T-helper 2 cell (primary cell): ENCODE measurements at places on chromosomes 2 and 18.
A peak's percentile ranks its signal among the peaks of the same experiment; 100 is the strongest.

DNA sequence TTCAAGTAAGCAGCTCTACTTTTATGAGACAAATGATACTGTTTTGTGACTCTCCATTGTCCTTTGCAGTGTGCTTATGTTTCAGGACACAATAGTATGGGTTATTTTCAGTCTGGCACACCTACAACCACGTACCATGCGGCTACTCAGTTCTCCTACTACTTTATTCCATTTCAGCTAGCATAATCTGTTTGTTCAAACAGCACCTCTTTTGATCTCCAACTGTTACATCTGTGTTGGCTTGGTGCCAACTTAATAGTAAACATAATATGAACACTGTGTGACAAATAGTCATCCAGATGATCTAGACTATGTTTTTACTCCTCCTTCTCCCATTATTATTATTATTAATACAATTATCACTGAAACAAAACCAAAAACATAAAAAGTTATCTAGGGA, 40.5 kb downstream of the MYO3B start:
- no peak for DNase-seq

GRCh38 chr2:224894356-224894755, 147.9 kb downstream of the DOCK10 start:
- DNase-seq, result no peak

DNA sequence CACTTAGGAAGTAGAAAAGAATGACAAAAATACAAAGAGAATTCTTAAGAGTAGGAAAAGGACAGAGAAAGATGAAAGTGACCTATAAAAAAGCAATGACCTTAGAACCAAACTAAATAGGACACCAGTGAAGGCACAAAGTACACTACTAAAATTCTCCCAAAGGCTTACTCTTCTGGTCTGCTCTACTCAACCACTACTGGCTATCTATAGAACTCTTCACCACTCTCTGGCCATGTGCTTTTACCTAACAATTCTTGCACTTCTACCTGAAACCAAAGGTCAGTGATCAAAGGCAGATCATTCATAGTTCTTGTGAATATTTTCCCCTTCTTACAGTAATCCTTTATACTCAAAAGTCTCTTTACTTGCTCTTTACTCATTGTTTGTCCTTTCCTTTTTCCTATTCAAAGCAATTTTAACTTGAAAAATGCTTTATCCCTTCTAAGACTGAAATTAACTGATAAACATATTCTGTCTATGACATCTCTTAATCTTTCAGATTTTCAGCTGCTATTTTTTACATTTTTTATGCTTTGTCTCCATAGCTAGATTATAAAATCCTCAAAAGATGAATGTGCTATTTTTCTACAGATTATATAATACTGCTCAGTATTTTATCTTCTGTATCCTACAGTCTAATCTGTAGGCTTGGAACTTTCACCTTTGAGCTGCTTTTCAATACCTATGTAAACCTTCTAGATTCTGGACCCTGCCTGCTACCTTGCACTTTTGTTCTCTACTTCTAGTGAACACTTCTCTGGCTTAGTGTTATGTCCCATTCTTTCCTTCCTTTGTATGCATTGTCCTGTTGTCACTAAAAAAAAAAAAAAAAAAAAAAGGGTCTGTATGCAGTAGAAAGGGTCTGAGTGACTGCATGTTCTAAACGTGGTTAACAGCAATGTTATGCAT, 64.6 kb downstream of the NCKAP1 start:
- no peak for DNase-seq

DNA sequence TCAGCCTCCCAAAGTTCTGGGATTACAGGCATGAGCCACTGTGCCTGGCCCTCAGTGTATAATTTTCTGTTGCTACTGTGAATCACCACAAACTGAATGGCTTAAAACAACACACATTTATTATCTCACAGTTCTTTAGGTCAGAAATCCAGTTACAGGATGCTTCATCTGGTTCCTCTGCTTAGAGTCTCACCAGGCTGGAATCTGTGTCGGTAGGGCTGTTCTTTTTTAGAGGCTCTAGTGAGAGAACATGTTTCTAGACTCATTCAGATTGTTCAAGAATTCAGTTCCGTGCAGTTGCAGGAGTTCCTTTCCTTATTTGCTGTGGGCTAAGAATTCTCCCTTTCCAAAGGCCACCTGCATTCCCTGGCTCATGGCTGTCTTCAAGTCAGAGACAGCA, 22.2 kb downstream of the CCDC121 start:
- no peak for DNase-seq

DNA sequence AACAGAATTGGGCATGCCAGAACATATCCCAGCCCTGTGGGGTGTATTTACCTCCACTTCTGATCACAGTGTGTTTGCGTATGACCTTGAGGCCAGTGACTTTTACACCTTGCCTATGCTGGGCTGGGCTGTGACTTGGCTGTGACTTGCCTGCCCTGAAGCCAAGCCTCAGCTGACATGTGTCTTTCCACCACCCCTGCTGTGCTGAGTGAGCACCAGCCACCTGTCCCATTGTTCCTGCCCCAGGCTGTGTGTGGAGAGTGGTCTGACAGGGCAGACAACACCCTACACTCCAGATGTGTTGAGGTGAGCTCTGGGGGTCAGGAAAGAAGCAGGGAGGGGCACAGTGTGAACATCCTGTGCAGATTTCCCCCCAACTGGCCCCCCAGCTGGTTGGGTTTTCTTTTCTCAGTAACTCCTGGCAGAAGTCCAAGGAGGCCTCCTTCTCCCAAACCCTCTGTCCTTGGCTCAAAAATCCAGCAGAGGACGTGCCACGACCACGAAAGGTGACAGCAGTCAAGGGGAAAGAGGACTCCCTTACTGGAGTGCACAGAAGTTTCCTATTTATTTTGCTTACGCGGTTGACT, 5.1 kb upstream of the STEAP3 start:
- DNase-seq, result no peak

GRCh38 chr18:2826581-2826980, 20.2 kb upstream of the EMILIN2 start:
- DNase-seq, result no peak

- DNase-seq, result no peak
Measured at GRCh38 chr2:9206991-9207640, 504 bp downstream of the ASAP2 start.

DNA sequence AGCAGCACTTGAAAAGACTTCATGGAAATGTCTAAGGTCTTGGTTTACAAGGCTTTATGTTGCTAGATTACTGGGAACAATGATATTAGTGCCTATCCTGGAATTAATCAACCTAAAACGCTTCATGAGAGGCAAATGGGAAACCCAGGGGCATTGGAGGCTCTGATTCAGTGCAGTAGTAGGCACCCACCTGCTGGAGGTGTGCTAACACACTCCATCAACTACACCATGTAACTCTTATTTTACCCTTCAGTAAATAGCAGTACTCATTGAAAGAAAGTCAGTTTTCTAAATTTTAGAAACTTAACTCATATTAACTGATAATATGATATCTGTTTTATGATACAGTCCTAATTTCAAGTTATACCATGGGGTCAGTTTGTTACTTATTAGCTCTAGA, 17.4 kb upstream of the HNRNPA3 start:
- no peak for DNase-seq

- DNase-seq, result no peak
Measured at GRCh38 chr2:20976527-20976926, 67.3 kb downstream of the APOB start.

GRCh38 chr2:20447437-20448245, 767 bp downstream of the RHOB start:
- DNase-seq, result no peak

DNA sequence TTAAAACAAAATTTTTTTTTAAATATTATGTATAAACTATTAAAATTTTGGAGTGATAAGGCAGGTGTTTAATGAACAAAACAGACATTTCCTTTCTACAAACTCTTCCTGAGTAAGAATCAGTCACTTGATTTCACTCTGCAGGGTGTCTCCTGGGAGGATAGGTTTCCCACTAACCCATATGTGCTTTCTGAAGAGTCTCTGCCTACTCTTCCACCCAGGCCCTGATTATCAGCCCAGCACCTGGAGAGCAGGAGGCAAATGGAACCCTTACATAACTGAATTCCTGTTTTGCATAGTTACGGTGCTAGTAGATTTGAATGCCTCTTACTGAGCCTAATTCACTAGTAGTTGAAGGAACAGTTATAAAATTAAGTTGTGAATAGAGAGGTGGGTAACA, 1718.6 kb downstream of the SUCLG1 start:
- DNase-seq, result no peak

- DNase-seq, result no peak
Measured at GRCh38 chr2:132670496-132671150, 618 bp upstream of the LYPD1 start.

DNA sequence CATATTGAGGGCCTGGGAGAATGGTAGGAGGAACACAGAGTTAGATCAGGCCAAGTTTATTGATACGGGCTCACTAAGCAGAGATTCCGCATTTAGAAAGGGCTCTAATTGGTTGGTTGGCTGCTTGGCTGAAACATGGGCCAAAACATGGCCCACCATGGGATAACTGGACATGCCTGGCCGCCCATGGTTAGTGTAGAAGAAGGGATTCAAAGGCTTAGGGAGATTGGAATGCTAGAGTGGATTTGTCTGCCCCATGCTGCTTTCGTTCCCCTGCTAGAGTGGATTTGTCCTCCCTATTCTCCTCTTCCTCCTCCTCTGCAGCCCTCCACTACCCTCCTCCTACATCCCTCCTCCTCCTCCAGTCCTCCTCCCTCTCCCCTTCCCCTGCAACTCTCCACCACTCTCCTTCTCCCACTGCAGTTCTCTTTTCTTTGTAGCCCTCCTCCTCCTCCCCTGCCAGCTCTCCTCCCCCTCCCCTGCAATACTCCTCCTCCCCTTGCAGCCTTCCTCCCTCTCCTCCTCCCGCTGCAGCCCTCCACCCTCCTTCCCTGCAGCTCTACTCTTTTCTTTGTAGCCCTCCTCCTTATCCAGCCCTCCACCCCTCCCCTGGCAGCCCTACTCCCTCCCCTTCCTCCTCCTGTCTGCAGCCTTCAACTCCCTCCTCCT, 17.2 kb downstream of the BOK start:
- DNase-seq, result no peak

GRCh38 chr2:175156534-175156933, 11.5 kb downstream of the ATF2 start:
- DNase-seq, result no peak

DNA sequence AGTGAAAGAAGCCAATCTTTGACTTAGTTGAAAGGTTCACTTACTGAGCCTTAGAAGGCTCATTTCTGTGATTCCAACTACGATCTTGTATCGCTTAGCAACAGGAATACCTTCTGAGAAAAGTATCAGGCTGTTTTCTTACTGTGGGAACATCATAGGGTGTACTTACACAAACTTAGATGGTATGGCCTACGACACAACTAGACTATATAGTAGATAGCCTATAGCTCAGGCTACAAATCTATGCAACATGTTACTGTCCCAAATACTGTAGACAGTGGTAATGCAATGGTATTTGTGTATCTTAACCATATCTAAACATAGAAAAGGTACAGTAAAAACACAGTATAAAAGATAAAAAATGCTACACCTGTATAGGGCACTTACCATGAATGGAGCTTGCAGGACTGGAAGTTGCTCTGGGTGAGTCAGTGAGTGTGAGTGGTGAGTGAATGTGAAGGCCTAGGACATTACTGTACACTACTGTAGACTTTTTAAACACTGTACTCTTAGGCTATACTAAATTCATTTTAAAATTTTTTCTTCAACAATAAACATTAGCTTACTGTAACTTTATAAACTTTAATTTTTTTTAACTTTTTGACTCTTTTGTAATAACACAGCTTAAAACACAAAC, 148.8 kb upstream of the STON1 start:
- DNase-seq, result no peak

- no peak for DNase-seq
Measured at GRCh38 chr2:181959508-181959907, 26.1 kb upstream of the PPP1R1C start.

- no peak for DNase-seq
Measured at GRCh38 chr2:102637358-102637757, 18.0 kb downstream of the SLC9A2 start.

DNA sequence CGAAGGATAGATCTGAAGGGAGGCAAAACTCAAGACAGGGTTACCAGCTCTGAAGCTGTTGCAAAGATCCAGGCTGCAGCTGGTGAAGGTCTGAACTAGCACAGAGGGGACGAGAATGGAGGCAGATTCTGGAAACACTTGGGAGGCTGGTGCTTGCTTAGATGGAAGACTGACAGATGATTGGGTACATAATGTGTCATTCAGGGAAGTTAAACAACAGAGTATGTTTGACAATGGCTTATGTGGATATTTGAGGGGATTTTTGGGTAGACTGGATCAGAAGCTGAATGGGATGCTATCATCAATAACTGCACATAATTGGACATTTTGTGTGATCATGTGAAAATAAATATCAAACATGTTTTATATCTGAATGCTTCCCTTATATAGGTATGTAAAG, 2.3 kb upstream of the ZNF396 start:
- no peak for DNase-seq

DNA sequence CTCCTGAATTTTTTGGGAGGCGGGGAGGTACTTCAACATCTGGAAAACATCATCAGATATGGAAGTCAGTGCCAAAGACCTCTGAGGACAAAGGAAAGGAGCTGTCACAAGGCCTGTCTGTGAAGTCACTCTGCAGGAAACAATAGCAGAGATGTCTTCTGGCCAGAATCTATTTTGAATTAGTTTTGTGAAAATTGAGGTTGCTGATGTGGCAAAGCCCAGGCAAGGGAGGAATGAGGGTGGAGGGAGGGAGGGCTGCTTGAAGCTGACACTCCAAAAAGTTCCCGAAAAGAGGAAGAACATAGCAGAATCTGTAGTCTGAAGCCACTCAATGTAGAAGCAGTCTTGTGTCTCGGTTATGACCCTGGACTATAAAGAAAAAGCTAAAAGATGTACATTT, 151.1 kb upstream of the LHCGR start:
- DNase-seq, result no peak

- DNase-seq, result no peak
Measured at GRCh38 chr2:95346738-95347671, 49.9 kb downstream of the KCNIP3 start.

GRCh38 chr2:3624059-3624794, 29.3 kb downstream of the COLEC11 start:
- DNase-seq, result no peak

- no peak for DNase-seq
Measured at GRCh38 chr2:23602116-23602515, 217.1 kb downstream of the KLHL29 start.

- DNase-seq, result no peak
Measured at GRCh38 chr2:145957929-145958328, 1438.0 kb upstream of the ZEB2 start.

DNA sequence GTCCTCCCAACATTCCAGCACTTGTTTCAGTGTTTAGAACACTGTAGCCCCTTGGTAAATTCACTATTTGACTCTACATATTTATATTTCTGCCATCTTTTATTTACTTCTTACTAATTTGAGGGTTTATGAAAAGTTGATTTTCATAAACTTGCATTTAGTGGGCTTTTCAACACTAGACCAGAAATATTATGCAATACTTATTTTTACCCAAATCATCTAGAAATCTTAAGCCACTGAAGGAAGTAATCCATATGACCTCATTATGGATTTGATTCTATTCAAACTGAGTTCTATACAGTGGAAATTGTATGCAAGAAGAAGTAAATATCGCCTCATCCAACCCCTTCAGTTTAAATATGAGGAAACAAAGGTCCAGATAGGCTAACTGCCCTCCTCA, 92.6 kb upstream of the VRK2 start:
- DNase-seq, result no peak

- DNase-seq, result peak; percentile 49
Measured at GRCh38 chr2:231642631-231643494, 50.2 kb downstream of the TEX44 start.
